Astrocyte (in vitro differentiated cells and primary cell): ENCODE measurements at places on chromosomes 11 and 22.

- no peak for DNase-seq
Measured at GRCh38 chr11:44654596-44654995, 72.2 kb upstream of the TSPAN18 start.

- no peak for DNase-seq
Measured at GRCh38 chr11:30467176-30467575, 119.0 kb downstream of the MPPED2 start.

DNA sequence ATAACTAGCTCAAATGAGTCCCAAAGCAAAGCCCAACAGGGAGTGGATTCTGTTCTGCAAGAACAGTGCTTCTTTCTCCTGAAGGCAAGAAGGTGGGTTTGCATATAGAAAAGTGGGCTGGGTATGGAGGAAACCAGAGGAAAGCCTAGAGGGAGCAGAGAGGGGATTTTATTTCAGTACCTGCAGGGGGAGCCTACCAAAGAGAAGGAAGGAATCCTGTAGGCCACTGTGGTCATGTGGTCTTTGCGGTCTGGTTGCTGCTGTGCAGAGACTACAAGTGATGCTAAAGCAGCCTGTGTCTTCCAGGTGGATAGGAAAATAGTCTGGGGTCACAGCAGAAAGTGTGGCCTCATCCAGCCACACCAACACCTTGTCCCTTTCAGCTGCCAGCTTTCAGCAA lies 33.2 kb upstream of the ZBTB16 start:
- no peak for DNase-seq

DNA sequence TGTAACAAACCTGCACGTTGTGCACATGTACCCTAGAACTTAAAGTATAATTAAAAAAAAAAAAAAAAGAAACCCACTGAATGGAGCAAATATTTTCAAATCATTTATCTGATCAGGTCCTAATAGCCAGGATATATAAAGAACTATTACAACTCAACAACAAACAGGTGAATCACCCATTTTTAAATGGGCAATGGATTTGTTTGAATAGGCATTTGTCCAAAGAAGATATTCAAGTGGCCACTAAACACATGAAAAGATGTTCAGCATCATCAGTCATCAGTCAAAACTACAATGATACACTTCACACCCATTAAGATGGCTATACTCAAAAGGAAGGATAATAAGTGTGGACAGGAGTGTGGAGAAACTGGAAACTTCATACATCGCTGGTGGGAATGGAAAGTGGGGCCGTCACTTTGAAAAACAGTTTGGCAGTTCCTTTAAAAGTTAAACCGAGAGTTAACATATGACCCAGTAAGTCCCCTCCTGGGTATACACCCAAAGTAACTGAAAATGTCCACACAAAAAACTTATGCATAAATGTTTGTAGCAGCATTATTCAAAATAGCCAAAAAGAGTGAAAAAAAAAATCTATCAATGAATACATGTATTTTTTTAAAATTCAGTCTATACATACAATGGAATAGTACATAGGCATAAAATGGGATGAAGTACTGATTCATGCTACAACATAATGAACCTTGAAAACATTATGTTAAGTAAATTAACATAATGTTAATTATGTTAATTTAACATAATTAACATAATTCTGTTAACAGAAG lies 53.1 kb downstream of the ARRB1 start:
- no peak for DNase-seq

DNA sequence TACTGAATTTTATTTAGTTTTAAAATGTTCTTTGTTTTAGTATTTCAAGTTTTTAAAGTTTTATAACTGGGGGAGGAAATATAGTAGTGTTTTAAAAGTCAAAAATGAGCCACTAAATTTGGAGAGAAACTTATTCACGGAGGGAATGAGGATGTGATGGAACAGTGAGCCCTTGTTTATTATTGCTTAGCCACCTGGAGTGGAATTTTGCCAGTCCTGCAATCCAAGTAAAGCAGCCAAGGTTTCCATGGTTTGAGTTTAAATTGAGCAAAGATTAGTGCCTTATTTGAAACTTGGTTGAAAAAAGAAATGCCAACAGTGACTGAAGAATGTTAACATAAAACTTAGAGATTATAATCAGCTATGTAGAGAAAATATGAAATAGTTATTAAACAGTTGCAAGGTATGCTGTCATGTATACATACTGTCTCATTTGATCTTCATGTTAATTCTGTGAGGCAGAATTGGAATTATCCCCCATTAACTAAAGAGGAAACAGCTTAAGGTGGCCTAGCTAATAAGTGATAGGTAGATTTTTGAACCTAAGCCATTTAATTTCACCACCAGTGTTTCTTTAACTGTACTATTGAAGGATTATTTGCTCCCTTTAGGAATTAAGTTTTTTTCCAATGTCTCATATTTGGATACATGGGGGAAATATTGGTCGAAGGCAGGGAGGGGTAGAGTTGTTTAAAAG lies 36.4 kb downstream of the SWAP70 start:
- peak; percentile 18 for DNase-seq

DNA sequence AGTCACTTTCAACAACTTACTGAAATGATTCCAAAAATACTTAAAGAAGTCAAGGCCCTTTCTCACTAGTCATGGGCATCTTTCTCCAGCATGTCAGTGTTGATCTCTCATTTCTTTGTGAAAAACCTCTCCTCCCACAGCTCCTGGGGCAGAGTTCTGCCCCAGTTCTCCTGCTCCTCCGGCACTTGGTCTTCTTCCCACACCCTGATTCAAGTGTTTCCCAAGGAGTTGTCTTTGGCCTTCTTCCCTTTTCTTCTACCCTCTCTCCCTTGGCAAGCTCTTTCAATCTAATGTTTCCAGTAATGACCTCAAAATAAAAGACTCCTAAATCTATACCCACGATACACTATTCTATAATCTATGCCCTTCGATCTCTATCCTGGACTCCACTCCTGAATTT lies 42.1 kb upstream of the CCDC34 start:
- no peak for DNase-seq

GRCh38 chr22:49080631-49081030 lies 747.0 kb downstream of the BRD1 start:
- no peak for DNase-seq

- peak; percentile 3 for DNase-seq
Measured at GRCh38 chr11:64916040-64916774, 802 bp downstream of the ATG2A start.

GRCh38 chr22:18050065-18050464 lies 25.7 kb upstream of the MICAL3 start:
- DNase-seq = no peak
